ENCODE measurements at places on chromosomes 12 and 14. TPM values are rescaled to one million over a fixed set of nuclear protein-coding genes. Genes with fewer than 3 reads are reported as not detected.

DNA sequence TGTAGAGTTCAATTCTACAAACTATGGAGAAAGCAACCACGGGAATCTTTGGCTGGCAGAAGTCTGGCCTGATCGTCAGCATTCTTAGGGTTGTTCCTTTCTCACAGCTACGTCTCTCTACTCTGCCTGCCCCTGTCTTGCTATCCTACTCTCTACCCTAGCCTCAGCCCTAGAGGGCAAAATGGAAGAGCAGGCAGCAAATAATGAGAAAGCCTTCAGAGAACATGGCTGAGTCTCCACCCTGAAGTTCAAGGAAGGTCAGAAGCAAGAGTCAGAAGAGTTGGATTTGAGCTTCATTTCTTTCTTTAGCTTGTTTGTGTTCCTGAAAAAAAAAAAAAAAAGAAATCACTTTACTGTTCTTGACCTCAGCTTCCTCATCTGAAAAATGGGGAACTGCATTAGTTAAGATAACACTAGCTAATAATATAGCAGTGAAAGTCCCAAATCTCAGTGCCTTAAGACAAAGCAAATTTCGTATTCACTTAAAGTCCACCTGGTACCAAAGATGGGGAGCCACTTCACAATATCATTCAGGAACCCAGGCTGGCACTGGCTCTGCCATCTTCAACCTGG is 50.2 kb upstream of the CCND2 start:
- DNase-seq: peak; percentile 28

GRCh38 chr12:104748790-104749189 is 209.3 kb downstream of the SLC41A2 start:
- DNase-seq: peak; percentile 59

HSPA2 gene
- 151 TPM for total RNA-seq

DNA sequence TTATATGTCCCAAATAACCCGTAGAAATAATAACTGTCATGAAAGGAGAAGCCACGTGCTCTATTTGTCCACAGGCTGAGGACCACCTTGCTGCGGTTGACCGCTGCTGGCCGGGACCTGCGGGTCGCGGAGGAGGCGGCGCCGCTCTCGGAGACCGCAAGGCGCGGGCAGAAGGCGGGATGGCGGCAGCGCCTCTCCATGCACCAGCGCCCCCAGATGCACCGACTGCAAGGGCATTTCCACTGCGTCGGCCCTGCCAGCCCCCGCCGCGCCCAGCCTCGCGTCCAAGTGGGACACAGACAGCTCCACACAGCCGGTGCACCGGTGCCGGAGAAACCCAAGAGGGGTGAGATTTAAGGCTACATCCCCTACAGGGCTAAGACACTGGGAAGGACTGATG is 21.0 kb downstream of the RPGRIP1 start:
- no peak for DNase-seq

DNA sequence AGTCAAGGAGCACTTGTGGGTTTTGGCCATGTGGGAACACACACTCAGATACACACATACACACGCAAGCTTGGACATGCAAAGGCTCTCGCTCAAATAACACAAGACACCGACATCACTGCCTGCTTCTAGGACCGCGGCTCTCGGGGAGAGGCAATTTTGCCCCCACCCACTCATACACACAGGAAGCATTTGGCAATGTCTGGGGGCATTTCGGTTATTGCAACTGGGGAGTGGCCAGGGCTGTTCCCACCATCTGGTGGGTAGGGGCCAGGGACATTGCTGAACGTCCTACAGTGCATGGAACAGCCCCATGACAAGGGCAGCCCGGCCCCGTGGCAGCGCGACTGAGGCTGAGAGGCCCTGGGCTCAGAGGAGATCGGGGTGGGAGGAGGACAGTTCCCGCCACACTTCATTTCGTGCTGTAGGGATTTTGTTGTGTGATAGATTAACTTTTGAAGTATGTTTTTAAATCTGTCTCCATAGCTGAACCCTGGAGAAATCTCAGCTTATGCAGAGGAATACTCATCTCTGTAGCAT is 35.6 kb downstream of the RIMBP2 start:
- DNase-seq: no peak

- no peak for DNase-seq
Measured at GRCh38 chr14:46999661-47000060, 348.1 kb upstream of the RPL10L start.

VWF gene
- total RNA-seq: 331 TPM

GRCh38 chr12:120738252-120739030 is 12.8 kb downstream of the ACADS start:
- no peak for DNase-seq

KCNJ8 gene
- 25.4 TPM for total RNA-seq

DNA sequence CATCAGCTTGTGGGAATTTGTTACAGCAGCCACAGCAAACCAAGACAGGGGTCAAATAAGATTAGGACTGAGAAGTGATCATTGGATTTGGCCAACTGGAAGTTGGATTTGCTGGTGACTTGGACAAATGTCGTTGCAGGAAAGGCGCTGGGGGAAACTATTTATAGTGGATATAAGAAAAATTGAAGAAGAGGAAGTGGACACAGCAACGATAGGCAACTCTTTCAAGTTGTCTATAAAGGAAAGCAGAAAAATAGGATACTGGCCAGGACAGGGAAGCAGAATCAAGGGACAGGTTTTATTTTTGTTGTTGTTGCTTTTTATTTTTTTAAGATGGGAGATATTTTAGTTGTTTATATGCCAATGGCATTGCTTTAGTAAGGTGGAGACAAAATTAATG is 56.2 kb upstream of the RTRAF start:
- no peak for DNase-seq

- no peak for DNase-seq
Measured at GRCh38 chr14:104661086-104661485, 28.3 kb upstream of the INF2 start.

- DNase-seq: no peak
Measured at GRCh38 chr14:58430156-58430555, 2.6 kb downstream of the KIAA0586 start.

DNA sequence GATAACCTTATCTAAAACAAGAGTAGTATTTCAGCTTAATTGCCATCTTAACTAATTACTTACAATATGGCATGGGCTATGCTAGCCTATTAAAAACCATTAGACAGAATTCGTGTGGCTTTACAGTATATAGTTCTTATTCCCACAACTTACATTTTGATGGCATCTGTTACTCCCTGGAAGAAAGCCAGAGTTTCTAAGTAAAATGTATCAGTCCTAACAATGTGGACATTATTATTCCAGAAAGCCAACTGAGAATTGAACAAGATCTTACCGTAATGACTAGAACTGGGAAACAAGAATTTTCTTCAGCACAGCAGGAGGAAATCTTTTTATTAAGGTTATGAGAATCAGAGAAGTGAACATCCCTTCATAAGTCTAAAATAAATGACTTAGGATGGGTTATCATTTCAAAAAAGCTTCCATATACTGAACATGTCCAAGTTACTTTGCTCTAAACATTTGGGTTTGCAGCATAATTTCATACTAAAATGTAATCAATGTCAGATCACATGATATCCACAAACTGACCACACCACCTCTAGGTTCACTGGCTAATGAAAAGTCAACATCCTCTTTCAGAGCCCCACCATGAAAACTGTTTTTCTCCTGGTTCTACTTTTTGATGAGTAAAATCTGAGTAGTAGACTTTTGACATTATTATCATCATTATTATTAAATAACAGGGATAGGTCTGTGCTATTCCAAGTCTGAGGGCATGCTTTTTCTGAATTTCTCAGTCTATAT is 179.7 kb downstream of the SSPN start:
- DNase-seq: no peak

DNA sequence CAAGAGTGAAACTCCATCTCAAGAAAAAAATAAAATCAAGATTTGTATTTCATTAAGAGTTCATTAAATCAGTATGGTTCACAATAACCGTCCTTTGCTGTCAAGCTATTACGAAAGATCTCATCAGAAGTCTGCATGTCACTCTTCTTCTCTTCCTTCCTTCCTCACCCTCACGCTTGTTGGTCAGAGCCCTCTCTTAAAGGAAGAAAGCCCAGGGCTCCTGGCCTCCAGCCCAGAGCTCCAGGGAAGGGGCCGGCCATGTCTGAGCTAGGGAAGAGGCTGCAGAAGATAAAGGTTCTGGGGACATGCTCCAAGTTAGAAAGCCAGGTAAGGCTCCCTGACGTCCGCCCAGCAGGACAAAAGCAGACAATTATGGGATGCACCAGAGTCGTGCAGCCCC is 43.1 kb upstream of the DLK1 start:
- DNase-seq: no peak
